ENCODE measurements at places on chromosomes 1 and 21. TPM values are rescaled to one million over a fixed set of nuclear protein-coding genes. Genes with fewer than 3 reads are reported as not detected.

Gene HAO2
- total RNA-seq, result 0.13 TPM

Gene KIF21B
- total RNA-seq, result 5.6 TPM

Gene HLX
- not detected for total RNA-seq

Gene IL19
- total RNA-seq, result not detected

Gene PALMD
- 4.7 TPM for total RNA-seq

Gene GBP4
- total RNA-seq, result under 0.01 TPM

Gene GFI1
- under 0.01 TPM for total RNA-seq
